ENCODE measurements at places on chromosomes 1 and 21.

- peak; percentile 75 for DNase-seq
These were observed 4.6 kb downstream of the IFFO2 start for GRCh38 chr1:18951818-18952391.

GRCh38 chr1:199956005-199956404 lies 71.5 kb upstream of the NR5A2 start:
- no peak for DNase-seq

DNA sequence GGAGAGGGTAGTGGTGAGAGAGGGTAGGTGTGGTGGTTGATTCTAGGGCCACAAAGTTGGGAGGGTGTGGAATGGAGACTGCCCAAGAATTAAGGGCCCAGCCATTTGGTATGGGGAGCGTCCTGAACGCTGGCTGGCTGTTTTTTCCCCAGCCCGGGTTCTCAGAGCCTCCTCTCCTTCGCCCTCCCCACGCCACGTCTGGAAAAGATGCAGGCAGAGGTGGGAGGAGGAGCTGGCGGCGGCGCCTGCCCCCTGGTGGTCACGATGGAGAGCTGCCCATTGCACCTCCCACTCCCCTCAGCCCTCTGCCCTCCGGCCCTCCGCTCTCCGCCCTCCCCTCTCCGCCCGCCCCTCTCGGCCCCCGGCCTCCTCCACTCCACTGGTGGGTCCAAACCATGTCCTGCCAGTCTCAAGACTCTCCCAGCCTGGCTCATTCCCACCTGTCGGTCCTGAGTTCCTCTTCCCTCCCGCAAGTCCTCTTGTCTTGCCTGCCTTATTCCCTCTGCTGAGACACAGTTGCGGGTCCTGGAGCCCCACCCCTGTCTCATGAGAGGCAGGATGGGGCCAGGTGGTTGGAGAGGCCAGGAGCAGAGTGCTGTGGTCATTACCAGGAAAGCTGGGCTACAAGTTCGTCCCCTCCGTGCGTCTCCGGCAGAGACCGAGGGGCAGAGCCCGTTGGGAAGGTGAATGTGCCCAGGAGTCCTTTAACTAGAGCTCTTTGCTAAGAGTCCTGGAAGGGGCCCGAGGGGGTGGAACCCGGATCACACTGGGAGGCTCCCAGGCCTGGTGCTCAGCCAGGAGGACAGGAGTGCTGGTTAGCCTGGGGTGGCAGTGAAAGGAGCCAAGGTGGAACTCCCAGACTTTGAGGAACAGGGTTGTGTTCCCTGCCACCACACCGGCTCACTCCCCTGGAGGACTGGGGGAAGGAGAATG lies 22.6 kb downstream of the ETNK2 start:
- peak; percentile 48 for DNase-seq

GRCh38 chr1:37478451-37478881 lies 4.1 kb downstream of the ZC3H12A start:
- peak; percentile 55 for DNase-seq
